ENCODE measurements at places on chromosomes 1 and 21. TPM values are rescaled to one million over a fixed set of nuclear protein-coding genes. Genes with fewer than 3 reads are reported as not detected.

GJB5 gene
- not detected for polyA plus RNA-seq

SLX9 gene
- 12.3 TPM for polyA plus RNA-seq

RASSF5 gene
- 130 TPM for polyA plus RNA-seq

TMEM81 gene
- polyA plus RNA-seq = 0.83 TPM

LY9 gene
- 158 TPM for polyA plus RNA-seq

TRAPPC10 gene
- 17.9 TPM for polyA plus RNA-seq

VSIG8 gene
- not detected for polyA plus RNA-seq

FAM177B gene
- polyA plus RNA-seq = 30.0 TPM

NAV1 gene
- 1.3 TPM for polyA plus RNA-seq

ARF1 gene
- 428 TPM for polyA plus RNA-seq

LCE1A gene
- polyA plus RNA-seq = not detected

DYRK3 gene
- 0.31 TPM for polyA plus RNA-seq

OR2T11 gene
- polyA plus RNA-seq = not detected

OR2T29 gene
- not detected for polyA plus RNA-seq

FNDC5 gene
- not detected for polyA plus RNA-seq

SPRR3 gene
- polyA plus RNA-seq = not detected

FCRL2 gene
- polyA plus RNA-seq = 52.3 TPM

HDAC1 gene
- 183 TPM for polyA plus RNA-seq

RIMKLA gene
- polyA plus RNA-seq = not detected

ATAD3A gene
- 12.8 TPM for polyA plus RNA-seq

NR0B2 gene
- polyA plus RNA-seq = not detected

DRAXIN gene
- polyA plus RNA-seq = 0.13 TPM

LRRC7 gene
- not detected for polyA plus RNA-seq

PLA2G2A gene
- polyA plus RNA-seq = not detected

SLC1A7 gene
- not detected for polyA plus RNA-seq

HRNR gene
- not detected for polyA plus RNA-seq

KCNAB2 gene
- 20.4 TPM for polyA plus RNA-seq

Measured in IgD-negative memory B cell (primary cell).